ENCODE measurements at places on chromosomes 13 and 19.

GRCh38 chr13:63448692-63449091 is 2033.0 kb upstream of the PCDH20 start:
- no peak for DNase-seq

GRCh38 chr19:42185277-42185676 is 32.2 kb downstream of the DEDD2 start:
- DNase-seq, result no peak

- no peak for DNase-seq
Measured at GRCh38 chr13:25249001-25249543, 38.2 kb downstream of the MTMR6 start.

DNA sequence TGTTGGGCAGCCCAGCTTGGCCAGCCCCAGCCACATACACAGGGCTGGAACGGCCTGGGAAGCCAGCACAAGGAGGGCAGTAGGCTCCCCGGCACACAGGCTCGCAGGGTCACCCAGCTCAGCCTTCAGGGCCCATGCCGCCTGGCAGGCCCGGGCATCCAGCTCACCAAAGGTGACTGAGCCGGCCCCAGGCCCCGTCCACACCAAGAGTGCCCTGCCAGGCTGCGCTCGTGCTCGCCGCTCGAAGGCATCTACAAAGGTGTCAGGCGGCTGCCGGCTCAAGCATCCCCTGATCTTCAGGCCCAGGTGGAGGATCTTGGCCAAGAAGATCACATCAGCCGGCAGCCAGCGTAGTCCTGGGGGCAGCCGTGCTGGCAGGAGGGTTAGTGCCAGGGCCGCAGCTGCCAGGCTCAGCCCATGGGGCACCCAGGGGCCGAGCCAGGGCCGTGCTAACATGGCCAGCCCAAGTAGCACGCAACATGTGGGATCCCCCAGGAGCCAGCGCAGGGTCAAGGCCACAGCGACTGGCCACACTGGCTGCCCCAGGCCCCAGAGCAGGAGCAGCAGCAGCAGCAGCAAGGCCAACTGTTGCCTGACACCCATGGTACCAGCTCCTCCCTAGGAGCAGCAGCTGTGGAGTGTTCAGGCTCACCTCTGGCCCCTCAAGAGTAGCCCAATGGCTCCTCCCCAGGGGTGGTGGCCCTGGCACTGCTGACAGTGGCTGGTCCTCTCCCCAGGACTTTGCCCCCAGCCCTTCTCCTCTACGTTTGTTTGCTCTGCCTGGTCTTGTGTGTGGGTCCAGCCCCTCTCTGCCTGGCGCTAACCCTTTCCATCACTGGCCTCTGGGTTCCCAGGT is at the start of gene SLC27A5:
TSS of gene SLC27A5 (minus strand) at position 640 of the 856 bp plus-strand sequence. CDS start at position 603, 37 bp downstream.
- DNase-seq, result no peak

- no peak for DNase-seq
Measured at GRCh38 chr13:113846636-113847318, 17.1 kb downstream of the GAS6 start.

DNA sequence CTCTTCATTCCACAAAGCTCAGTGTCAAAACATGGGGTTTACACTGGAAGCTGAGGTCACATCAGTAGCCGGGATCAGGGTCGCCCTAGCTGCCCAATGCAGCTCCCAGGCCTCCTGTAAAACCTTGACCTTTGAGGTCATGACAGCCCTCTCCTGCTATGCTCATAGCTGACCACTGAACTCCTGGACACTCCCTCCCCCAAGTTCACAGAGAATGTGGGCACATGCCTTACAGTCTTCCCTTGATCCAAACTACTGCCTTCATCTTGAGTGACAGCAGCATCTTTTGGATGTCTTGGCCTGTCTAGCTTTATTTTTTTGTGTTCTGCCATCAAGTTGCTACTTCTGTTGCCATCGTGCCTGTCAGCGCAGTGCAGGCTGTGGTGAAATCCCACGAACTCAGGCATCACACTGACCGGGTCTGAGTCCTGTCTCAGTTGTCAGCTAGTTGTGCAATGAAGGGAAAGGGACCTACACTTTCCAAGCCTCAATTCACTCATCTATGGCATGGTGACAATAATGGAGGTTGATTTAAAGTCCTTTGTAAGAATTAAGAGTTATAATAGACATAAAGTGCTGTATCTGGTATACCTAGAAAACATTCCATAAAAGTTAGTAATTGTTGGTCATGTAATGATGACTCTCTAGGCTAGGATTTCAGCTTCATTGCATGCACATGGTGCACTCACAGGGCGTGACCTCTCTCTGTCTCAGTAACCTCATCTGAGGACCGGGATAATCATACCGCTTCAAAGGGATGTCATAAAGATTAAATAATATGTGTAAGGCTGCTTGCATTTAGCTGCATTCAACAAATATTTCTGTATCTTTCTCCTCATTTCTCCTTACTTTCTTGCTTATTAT is 16.4 kb upstream of the ALOX5AP start:
- no peak for DNase-seq

- no peak for DNase-seq
Measured at GRCh38 chr13:21938168-21938567, 267.3 kb downstream of the FGF9 start.

DNA sequence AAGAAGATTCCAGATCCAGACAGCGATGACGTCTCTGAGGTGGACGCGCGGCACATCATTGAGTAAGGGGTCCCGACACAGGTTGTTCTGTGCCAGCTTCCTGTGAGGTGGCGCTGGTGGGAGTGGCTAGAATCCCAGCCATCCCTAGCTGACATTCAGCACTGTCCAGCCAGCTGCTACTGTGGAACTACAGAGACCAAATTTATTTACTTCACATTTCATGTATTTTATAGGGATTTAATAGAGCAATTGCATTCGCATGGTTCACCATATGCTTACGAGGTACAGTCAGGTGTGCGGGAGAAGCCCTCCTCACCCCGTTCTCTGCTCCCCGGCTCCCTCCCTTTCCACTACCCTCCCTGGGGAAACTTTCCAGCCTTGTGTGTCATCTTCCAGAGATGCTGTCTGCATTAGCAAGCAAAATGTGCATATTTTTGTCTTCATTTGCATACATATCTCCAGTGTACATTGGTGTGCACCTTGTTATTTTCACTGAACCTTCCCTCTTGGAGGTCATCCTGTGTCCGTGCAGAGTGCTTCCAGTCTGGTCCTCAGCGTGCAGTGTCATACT is 47.2 kb downstream of the SMARCA4 start:
- no peak for DNase-seq

DNA sequence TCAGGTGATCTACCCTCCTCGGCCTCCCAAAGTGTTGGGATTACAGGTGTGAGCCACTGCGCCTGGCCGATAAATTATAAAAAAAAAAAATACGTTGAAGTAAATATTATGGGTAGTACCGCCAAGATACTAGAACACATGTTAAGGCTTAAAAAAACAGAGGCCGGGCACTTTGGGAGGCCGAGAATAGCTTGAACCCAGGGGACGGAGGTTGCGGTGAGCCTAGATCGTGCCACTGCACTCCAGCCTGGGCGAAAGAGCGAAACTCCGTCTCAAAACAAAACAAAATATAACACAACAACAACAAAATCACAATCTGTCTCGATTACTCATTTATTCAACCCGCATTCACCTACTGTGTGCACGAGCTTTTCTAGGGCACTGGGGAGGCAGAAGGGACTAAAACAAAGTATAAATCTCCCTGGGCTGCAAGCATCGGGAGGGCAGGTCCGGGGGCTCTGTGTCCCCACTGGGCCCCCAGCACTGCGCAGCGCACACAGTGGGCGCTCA is 1.3 kb upstream of the BICRA start:
- no peak for DNase-seq

- DNase-seq, result no peak
Measured at GRCh38 chr13:80314711-80315653, 25.9 kb downstream of the SPRY2 start.

Measured in NCI-H446 (cell line).